Endodermal cell (in vitro differentiated cells): ENCODE measurements at places on chromosomes 2 and 18. TPM values are rescaled to one million over a fixed set of nuclear protein-coding genes. Genes with fewer than 3 reads are reported as not detected.

GRCh38 chr2:102143450-102143985, 972 bp downstream of the IL1R1 start:
- no peaks in the 10 kb centered on the region for H3K4me1 ChIP-seq
- DNase-seq = peak; percentile 63

DNA sequence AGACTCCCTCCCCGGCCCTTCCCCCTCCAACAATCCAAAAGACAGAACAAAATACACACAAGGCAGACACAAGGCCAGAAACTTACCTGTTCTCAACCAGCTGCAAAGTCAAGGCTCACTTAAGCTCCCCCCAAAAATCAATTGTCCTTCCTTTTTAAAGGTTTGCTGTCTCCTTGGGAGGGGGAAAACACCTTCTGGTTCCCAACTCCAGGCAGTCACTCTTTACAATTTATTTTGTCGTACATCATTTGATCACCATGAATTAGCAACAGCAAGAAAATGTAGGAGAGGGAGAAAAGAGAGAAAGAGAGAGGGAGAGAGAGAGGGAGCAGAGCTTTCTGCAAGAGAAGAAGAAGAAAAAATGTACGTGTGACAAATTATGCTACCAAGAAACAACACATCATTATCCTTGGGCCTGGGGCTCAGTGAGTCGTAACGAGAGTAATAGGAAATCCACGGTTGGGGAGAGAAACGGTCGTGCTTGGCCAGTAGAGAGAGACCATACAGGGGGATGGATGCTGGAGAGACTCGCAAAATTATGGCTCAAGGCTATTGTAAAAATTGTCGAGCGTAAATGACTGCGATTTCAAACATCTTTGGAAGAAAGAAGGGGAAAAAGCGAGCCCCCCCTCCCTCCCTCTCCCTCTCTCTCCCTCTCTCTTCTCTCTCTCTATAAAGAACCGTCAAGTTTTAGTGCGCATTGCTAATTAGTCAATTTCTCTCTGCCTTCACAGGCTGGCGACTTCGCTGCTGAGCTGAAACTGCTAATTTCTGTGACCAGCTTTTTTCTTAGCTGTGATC, at the start of gene KLHL14:
TSS of gene KLHL14 (minus strand) at position 443 of the 801 bp plus-strand sequence. CDS start 2,432 bp downstream, outside the sequence.
- H3K27ac ChIP-seq = peak within 1 kb of the TSS; percentile 32
- peak within 1 kb of the TSS; percentile 82 for H3K4me3 ChIP-seq
- DNase-seq = peak; percentile 55
- no peaks in the 10 kb centered on the region for H3K36me3 ChIP-seq
- peaks cover 67% of the 10 kb centered on the region for H3K27me3 ChIP-seq

DNA sequence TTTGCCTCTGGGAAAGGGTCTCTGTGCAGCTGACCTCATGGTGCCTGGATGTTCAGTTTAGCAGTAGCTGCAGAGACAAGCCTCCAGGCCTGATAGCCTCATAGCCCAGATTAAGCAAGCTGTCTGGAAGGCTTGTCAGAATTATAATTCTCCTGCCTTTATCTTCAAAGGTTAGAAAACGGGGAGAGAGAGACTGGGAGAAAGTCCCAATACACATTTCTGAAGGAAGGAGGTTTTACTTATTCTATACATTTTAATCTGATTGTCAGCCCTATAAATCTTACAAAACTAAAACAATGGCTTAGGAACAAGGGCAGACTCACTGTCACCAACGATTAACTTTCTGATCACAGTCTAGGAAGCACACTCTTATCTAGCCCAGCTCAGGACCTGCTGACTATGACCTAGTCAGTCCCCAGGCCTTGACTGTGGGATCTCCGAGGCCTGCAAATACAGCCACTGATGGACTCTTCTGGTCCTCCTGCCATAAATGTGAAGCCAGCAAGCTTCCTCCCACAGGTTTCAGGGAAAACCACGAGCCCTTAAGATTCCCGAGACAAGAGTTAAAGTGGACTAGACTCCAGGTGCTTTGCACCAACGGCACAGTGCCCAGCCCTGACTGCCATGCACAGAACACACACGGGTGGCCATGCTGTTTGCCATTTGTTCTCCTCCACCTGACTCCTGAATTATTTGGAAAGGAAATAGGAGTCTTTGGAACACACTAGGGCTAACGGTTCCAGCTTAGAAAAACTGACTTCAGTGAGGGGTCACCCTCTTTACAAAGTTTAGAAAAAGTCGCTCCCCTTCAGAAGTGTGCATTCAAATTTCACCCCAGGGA, 111.4 kb upstream of the SMAD7 start:
- peaks cover 10% of the 10 kb centered on the region for H3K4me1 ChIP-seq
- H3K4me3 ChIP-seq = no peak overlapping the region
- no peaks in the 10 kb centered on the region for H3K27me3 ChIP-seq
- no peak for DNase-seq
- no peak overlapping the region for H3K27ac ChIP-seq

DNA sequence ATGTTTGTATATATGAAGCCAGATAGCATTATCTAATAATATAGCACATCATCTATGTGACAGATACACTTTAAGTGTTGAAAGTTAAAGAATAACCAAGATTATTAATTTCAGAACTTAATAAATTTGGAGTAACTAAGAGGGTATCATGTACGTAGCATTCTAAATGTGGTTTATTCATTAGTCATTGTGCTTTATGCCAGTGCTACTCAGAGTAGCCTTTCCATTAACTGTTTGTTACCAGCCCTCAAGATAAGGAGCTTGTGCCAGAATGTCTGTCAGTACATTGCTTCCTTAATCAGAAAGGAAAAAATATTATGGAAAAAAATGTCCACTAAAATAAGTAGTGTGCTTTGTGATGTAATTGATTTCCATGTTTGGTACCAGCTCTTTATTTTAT, 94.9 kb upstream of the TWSG1 start:
- no peak overlapping the region for H3K27ac ChIP-seq
- H3K27me3 ChIP-seq = no peaks in the 10 kb centered on the region
- H3K36me3 ChIP-seq = peaks cover 21% of the 10 kb centered on the region
- H3K4me1 ChIP-seq = no peaks in the 10 kb centered on the region

DNA sequence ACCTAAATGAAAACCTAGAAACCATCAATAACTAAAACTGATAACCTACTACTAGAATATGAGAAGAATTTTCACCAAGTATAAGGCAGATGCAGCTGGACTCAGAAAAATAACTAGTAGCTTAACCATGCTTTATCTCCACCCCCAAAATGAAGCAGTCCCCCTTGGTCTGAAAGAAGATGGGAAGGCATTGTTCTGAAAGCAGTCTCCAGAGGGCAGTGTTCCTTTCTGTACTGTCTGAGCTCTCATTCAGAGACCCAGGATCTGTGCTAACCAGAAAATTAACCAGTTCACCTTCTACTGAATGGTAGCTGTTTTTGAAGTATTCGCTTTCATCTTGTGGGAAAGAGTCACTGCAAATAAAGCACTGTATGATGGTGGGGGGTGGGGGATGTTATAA, 273.0 kb downstream of the PDE11A start:
- H3K4me3 ChIP-seq = no peak overlapping the region
- no peaks in the 10 kb centered on the region for H3K36me3 ChIP-seq
- no peak overlapping the region for H3K27ac ChIP-seq
- peak; percentile 65 for DNase-seq

- no peak overlapping the region for H3K27ac ChIP-seq
- H3K4me3 ChIP-seq = no peak overlapping the region
- H3K4me1 ChIP-seq = peaks cover 18% of the 10 kb centered on the region
- H3K27me3 ChIP-seq = no peaks in the 10 kb centered on the region
- H3K36me3 ChIP-seq = no peaks in the 10 kb centered on the region
- no peak for DNase-seq
Observed at GRCh38 chr2:11749646-11750349, 3.4 kb downstream of the LPIN1 start.

DNA sequence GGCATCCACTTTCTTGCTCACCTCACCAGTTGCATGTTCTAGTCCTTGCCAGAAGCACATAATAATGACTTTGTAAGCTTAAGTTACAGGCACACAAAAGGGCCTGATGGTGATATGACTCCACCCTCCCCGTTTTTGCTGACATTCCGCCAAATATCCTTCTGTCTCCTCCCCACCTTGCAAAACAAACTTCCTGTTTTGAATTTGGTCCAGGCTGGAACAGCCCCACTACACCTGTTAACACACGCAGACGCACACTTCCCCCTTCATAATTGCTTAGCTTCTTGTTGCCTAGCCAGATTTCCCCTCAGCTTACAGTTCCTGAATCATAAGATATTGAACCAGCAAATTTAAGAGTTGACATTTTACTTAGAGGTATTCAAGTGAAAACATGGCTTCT, at the start of gene MGAT5:
TSS of gene MGAT5 (plus strand) at position 269 of the 400 bp plus-strand sequence. CDS start 332 bp downstream, outside the sequence.
- no peaks in the 10 kb centered on the region for H3K27me3 ChIP-seq
- peaks cover 4% of the 10 kb centered on the region for H3K36me3 ChIP-seq
- H3K27ac ChIP-seq = no peak within 1 kb of the TSS
- DNase-seq = no peak
- no peaks in the 10 kb centered on the region for H3K4me1 ChIP-seq
- no peak within 1 kb of the TSS for H3K4me3 ChIP-seq

- H3K36me3 ChIP-seq = no peaks in the 10 kb centered on the region
- DNase-seq = no peak
- no peaks in the 10 kb centered on the region for H3K27me3 ChIP-seq
Observed at GRCh38 chr2:199707593-199708185, 143.3 kb downstream of the FTCDNL1 start.

DNA sequence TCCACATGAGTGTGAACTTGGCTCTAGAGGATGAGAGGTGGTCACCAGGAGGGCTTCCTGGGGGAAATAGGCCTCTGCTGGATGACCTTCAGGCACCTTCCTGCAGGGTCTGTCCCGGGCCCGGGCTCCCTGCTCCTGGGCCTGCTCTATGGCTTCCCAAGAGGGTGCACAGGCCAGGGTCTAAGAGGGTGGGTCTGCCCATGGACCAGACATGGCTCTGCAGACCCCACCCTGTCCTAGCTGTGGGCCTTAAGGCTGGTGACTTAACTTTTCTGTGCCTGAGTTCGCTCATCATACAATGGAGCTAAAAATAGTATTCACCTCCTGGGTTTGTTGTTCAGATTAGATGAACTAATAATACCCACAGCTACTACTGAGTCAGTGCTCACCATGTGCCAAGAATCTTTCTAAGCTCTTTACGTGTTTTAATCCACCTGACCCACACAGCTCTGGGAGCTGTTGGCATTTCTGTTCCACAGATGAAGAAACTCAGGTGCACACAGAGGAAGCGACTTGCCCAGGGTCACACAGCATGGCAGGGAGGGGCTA, 14.4 kb downstream of the INHBB start:
- no peaks in the 10 kb centered on the region for H3K36me3 ChIP-seq
- DNase-seq = no peak
- no peak overlapping the region for H3K4me3 ChIP-seq

GRCh38 chr2:229445019-229445418, 173.9 kb upstream of the PID1 start:
- H3K4me1 ChIP-seq = no peaks in the 10 kb centered on the region
- DNase-seq = no peak
- H3K4me3 ChIP-seq = no peak overlapping the region
- H3K27me3 ChIP-seq = no peaks in the 10 kb centered on the region
- H3K27ac ChIP-seq = no peak overlapping the region

DNA sequence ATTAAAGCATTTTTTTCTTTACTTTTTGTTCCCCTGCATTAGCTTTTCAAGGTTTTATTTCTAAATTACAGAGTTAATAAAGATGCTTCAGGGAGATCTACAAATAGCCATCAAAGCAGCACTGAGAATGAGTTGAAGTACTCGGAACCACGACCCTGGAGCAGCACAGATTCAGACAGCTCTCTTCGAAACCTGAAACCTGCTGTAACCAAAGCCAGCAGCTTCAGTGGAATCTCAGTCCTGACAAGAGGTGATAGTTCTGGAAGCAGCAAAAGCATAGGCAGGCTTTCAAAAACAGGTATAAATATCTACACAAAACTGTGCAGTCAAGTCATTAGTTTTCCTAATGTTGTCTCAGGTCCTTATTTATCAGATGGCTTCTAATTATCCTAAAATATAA, 102.8 kb upstream of the UBXN4 start:
- no peaks in the 10 kb centered on the region for H3K4me1 ChIP-seq
- H3K27ac ChIP-seq = no peak overlapping the region
- H3K4me3 ChIP-seq = no peak overlapping the region
- H3K27me3 ChIP-seq = no peaks in the 10 kb centered on the region
- peaks cover 70% of the 10 kb centered on the region for H3K36me3 ChIP-seq

- H3K36me3 ChIP-seq = no peaks in the 10 kb centered on the region
- H3K27me3 ChIP-seq = no peaks in the 10 kb centered on the region
Observed at GRCh38 chr2:151027151-151027550, 234.5 kb downstream of the RBM43 start.

- no peak overlapping the region for H3K4me3 ChIP-seq
- H3K4me1 ChIP-seq = no peaks in the 10 kb centered on the region
- H3K27ac ChIP-seq = no peak overlapping the region
- DNase-seq = no peak
Observed at GRCh38 chr2:168090366-168091135, 156.8 kb downstream of the STK39 start.

DNA sequence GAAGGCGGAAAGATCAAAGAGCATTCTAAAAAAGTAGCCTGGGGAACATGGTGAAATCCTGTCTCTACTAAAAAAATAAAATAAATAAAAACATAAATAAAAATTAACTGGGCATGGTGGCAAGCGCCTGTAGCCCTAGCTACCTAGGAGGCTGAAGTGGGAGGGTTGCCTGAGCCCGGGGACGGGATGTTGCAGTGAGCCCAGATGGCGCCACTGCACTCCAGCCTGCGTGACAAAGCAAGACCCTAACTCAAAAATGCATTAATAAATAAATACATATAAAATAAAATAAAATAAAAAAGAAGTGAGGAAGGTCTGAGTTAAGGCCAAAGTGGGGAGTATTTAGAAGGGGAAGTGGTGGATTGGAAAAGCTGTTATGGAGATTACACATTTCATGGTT, 1.3 kb upstream of the PSMD14 start:
- H3K36me3 ChIP-seq = peaks cover 5% of the 10 kb centered on the region
- no peaks in the 10 kb centered on the region for H3K4me1 ChIP-seq
- H3K27ac ChIP-seq = no peak overlapping the region
- H3K4me3 ChIP-seq = no peak overlapping the region
- peak; percentile 71 for DNase-seq

LDLRAD4 gene
- total RNA-seq = 11.2 and 15.1 TPM in 2 replicates

RESP18 gene
- total RNA-seq = not detected in 3 replicates

PLCD4 gene
- 0.25 to 1.2 TPM (median 0.73 TPM) in 3 replicates for total RNA-seq

NHEJ1 gene
- total RNA-seq = 15.7 to 19.7 TPM (median 16.2 TPM) in 3 replicates

ZFAND2B gene
- total RNA-seq = 19.5 and 22.5 TPM in 2 replicates
